T1000 (cell line): ENCODE measurements at places on chromosomes 5 and 9.

DNA sequence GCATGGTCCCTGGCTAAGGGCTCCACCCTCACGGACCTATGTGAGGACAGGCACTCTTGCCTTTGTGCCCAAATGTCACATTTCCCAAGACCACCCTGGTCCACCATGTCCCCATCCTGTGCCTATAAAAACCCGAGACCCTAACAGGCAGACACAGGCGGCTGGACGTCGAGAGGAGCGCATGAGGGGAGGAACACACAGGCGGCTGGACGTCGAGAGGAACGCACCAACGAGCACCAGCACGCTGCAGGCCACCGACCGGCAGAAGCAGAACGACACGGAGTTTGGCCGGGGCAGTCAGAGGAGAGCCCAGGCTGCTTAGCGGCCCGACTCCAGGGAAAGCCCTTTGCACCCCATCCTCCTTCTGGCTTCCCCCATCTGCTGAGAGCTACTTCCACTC lies 119.9 kb downstream of the ADAMTS2 start:
- DNase-seq = no peak

- DNase-seq = no peak
Observed at GRCh38 chr5:133918316-133918715, 50.1 kb downstream of the C5orf15 start.

DNA sequence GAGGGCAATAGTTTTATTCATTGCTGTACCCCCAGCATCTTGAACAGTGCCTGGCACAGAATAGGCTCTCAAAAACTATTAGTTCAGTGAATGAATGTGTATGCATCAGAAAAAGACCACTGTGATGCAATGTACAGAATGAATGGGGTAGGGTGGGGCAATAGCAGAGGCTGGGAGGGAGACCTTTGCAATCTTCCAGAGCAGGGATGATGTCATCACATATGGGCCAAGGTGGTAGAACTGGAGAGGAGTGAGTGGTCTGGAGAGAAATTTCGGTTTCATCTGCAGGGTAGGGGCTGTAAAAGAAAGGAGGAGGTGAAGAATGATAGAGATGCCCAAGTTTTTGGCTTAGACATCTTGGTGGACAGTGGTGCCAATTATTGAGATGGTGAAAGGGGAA lies 23.4 kb upstream of the ARAP3 start:
- no peak for DNase-seq

DNA sequence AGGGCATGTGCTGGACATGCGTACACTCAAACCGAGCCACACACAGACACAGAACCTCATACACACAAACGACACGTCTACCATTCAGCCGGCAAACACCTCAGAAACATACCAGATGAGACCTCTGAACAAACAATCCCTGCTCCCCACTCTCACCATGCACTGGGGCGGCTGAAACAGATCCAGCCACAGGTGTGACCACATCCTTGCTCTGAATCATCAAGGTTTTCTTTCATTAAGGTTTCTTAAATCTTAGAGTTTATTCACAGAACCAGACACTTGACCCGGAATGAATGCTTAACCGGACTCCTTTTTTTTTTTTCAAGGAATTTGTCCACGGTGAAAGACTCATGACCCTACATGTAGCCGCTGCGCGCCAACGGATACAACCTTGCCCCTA lies 26.2 kb downstream of the TERT start:
- no peak for DNase-seq

DNA sequence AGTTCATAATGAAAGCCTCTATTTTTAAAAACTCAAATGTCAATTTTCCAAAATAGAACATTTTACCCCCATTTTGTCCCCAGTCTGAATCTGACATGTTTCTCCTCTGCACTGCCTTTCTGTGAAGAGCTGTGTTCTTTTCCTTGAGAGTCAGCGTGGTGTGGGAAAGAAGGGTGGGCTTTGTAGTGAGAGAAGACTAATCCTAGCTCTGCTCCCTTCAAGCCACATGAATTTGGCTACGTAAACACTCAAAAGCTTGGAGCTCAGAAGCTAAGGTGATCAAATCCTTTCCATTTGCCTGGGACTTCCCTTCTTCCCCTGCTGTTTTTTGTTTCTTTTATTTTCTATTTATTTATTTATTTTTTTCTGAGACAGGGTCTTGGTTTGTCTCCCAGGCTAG lies 598.5 kb downstream of the TLR4 start:
- no peak for DNase-seq

DNA sequence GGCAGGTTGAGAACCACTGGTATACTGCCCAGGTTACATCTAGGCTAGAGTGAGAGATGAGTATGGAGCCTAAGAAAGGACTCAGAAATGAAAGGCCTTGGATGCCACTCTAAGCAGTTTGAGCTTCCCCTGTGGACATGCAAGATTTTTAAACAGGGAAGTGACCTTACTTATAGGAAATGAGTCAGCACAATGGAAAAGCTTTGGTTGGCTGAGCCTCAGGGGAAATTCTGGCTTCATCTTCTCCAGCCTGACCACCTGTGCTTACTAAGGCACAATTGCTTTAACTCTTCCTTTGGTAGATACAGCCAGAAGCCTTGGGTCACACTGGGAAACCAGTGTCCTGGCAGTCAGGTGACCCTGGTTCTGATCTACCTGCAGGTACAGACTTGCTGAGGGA lies 380.2 kb upstream of the ZNF462 start:
- no peak for DNase-seq

DNA sequence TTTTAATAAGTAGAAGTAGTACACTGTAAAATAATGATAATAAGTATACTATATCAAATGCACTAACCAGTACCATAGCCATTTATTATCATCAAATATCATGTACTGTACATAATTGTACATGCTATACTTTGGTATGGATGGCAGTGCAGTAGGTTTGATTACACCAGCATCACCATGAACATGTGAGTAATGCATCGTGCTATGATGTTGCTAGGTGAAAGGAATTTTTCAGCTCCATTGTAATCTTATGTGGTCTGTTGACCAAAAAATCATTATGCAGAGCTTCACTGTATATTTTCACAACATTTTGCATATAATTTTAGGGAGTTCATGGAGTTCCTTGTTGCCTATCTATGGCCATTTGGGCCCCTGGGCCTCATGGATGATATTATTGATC lies 72.2 kb upstream of the HMHB1 start:
- no peak for DNase-seq

DNA sequence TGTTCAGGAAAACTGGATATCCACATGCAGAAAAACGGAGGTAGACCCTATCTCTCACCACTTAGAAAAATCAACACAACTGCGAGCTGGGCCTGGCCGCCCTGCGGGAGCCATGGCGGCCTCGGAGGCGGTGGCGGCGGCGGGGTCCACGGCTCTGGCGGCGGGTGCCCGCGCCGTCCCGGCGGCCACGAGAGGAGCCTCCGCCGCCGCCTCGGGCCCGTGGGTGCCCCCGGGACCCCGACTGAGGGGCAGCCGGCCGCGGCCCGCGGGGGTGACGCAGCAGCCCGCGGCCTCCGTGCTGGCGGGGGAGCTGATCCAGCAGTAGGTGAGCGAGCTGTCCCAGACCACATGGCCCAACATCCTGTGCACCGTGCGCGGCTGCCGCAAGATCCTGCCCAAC lies 25.3 kb downstream of the FANCC start:
- no peak for DNase-seq

GRCh38 chr5:141761-142160 lies 49.5 kb upstream of the LRRC14B start:
- DNase-seq = no peak

DNA sequence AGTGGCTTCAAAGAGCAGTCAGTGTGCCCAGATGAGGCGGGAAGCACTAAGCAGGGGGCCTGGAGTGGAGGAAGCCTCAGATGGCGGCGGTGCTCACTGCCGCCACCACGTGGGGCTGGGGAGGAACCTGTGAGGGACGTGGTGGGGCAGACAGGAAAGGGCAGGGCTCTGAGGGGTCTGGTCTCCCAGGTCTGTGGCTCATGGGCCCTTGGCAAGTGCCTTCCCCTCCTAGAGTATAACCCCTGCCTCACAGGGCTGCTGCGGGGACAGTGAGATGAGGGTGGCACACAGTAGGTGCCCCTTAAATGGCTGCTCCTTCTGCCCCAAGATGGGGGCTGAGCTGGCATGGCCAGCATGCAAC lies 26.6 kb downstream of the NR5A1 start:
- DNase-seq = no peak

GRCh38 chr5:75720882-75721281 lies 3.6 kb upstream of the POC5 start:
- DNase-seq = no peak

- no peak for DNase-seq
Observed at GRCh38 chr5:74657165-74657564, 16.6 kb upstream of the ENC1 start.

DNA sequence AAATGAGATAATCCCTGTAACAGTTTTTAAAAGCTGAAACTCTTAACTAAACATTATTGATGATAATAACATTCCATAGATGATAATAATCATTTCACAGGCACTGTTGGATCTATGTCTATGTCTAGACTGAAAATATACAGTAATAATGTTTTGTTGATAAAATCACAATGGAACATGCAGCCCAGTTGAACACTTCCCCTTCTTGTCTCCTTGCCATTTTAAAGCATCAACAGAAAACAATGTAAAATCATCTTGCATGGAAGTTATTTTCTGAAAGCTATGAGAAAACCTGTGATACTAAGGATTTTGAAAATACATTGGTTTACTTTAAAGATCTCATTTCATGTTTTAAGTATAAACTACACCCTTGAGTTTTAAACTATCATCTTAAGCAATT lies 1.9 kb downstream of the GAPT start:
- no peak for DNase-seq

DNA sequence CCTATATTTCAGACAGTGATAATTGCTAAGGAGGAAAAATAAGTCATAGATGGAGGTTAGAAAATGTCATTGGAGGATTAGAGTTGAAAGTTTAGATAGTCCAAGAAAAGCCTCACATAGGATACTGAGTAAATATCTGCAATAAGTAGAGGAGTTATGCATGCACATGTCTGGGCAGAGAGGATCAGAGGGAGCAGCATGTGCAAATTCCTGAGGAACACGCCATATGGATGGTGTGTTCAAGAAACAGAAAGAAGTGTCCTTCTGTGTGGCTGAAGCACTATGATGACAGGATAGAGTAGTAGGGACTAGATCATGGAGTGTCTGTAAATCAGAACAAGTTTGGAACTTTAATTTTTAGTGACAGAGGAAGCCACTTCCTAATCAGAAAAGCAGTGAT lies 52.2 kb downstream of the SGCD start:
- no peak for DNase-seq

- no peak for DNase-seq
Observed at GRCh38 chr5:174231956-174232487, 186.5 kb downstream of the NSG2 start.

- no peak for DNase-seq
Observed at GRCh38 chr9:34524349-34524748, 1.6 kb upstream of the ENHO start.

GRCh38 chr9:124576751-124577150 lies 69.6 kb upstream of the NR5A1 start:
- no peak for DNase-seq

GRCh38 chr5:78912811-78913210 lies 72.3 kb downstream of the ARSB start:
- DNase-seq = no peak

DNA sequence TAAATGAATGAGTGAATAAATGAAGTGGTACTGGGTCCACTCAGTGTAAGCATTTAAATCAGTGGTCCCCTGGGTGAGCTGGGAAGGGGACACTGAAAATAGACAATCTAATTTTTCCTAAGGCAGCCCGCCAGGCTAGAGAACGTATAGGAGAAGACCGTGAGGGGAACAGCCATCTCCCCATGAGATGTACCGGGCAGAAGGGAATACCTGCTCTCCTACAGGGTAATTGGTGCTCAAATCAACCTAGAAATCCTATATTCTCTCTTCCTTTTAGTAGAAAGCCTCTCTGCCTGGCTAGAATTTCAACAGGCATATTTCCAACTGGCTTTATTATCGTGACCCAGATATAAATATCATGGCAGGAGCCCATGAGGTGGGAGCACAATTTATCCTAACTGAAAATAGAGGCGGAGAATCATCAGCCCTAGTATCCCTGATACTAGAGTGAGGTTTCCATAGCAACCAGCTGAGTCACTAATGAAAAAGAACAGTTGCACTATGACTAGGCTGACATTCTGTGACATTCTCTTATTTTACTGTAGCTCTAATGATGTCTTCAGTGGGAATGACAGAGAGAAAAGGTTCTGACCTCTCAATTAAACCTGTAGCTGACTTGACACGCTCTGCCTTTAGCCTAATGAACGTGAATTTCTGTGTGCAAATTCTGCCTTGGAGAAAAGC lies 96.5 kb upstream of the CAST start:
- DNase-seq = peak; percentile 13

- DNase-seq = no peak
Observed at GRCh38 chr5:90293931-90294330, 115.6 kb downstream of the CETN3 start.

DNA sequence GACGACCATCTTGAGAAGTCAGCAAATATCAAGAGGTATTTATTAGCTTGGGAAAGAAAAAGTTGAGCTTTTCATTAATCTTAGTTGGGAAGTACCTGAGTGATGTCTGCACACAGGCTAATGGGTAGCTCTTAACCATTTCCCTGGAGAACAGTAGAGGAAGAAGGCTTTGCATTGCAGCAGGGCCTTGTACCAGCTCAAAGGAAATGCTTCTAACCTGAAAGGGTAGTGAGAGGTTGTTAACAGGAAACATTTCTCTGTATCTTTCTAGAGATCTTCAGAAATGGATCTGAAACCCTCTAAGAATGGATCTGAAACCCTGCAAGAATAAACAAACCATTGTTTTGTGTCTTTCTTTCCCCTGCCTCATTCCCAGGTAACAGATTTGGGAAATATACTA lies 393.3 kb downstream of the PLK2 start:
- DNase-seq = no peak

GRCh38 chr5:65708145-65708544 lies 13.8 kb downstream of the SGTB start:
- DNase-seq = no peak

DNA sequence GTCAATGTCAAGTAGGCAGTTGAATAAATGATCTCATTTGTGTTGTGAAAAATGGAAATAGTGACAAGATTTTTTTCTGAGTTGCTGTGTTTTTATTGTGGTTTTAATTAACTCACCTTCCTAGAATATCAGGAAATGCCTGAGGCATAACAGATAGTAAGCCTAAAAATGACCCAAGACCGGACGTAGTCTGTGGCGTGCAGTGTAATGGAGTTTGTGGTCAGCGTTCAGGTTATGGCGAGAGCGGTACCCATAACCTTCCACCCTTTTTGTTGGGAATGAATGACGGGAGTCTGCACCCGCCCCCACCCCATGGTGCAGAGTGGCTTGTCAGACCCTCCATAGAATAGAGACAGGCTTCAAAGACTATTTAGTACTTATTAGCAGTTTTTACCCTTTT lies 119.3 kb downstream of the GALNT10 start:
- DNase-seq = no peak

DNA sequence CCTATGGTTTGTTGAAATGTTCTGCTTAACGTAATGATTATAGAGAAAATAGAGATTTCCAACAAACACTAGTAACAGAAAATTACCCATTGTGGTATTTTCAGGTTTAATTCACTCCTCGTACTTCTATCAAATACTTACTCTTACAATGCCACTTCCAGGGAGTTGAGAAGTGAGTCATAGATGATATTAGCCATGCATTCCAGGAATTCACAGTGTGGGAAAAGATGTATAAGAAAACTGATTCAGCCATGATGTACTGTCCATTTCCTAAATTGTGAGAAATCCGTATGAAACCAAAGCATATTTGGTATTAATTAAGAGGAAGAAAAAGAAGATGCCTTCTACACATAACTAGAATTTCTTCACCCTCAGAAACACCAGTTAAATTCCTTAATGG lies 1854.6 kb upstream of the WWC1 start:
- DNase-seq = no peak
